ENCODE measurements at places on chromosomes 16 and 17.
A peak's percentile ranks its signal among the peaks of the same experiment; 100 is the strongest.

DNA sequence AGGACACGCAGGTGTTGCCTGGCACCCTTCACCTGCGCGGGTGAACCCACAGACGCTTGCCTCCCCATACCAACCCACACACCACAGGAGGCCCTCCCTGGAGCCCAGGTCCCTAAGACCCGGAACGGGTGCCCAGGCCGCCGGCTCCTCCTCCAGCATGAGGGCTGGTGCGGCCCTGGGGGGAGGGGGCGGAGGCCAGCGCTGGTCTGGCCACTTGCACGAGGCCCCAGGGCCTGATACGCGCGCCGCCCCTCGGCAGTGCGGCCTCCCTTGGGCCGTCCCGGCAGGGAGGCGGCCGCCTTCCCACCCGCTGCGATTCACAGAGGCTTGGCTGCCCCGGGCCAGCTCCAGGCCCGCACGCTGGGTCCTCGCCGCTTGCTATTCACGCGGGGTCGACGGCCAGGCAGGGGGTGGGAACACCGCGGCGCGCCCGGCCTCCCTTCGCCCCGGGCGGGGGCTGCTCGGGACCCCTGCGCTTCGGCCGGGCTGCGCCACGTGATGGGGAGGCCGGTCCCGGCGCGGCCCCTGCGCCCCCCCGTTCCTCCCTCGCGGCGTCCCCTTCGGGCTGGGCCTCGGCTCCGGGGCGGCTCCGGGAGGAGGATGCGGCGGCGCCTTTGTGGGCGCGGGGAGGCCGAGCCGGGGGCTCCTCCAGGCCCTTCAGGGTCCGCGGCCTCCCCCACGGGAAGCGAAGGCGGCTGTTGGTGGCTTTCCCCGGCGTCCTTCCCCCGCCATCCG lies 685 bp downstream of the FASN start:
- peak; percentile 36 for DNase-seq

DNA sequence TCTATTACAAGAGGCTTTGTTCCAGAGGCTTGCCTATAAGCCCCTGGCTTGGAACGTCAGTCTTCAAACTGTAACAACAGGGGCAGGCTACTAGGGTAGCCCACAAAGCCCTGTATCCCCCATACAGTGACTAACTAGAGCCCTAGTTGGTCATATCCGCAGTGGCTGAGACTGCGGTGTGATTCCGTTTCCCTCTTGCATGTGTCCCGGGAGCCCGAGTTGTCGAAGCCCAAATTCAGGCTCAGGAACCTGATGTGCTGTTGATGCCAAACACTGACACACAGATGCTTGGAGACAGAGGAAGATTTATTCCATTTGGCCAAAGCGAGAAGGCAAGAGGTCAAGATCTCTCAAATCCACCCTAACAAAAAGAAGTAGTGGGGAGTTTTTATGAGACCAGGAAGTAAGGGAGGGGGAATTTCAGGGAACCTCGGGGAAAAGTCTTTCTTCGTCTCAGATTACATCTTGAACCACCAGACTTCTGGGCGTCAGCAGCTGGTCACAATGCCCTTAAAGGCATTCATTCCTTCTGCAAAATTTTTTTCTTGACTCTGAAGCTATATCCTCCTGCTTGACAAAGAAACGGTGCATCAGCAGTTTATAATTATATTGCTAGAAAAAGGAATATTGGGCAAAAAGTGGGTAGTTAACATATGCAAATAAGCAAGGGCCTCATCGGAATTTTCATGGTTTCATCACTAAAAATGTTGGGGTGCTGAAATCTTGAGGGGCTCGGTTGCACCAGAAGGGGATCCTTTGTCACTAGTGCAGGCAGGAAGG lies 879 bp downstream of the SLFN5 start:
- peak; percentile 81 for DNase-seq

DNA sequence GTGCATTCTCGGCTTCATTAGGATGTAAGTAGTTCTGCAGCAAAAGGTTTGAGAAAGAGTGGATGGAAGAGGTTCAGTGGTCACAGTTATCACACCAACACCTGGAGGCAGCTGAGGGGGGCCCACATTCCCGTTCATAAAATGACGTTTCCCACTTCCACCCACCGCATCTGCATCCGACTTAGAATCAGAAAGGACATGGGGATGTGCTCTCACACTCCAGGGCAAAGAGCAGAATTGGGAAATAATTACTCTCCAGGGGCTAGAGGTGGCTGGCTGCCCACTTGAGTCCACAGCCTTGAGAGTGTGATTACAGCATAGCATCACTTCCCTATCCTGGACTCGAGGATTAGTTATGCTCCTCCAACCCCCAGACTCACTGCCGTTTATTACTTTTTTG lies 122.0 kb downstream of the CPPED1 start:
- DNase-seq: no peak

GRCh38 chr17:2213291-2213960 lies 90.2 kb downstream of the SMG6 start:
- no peak for DNase-seq

GRCh38 chr17:28370035-28370743 lies at the start of gene VTN:
TSS of gene VTN (minus strand) at chr17:28370307. CDS start at chr17:28370203, 104 bp downstream.
- peak; percentile 15 for DNase-seq

DNA sequence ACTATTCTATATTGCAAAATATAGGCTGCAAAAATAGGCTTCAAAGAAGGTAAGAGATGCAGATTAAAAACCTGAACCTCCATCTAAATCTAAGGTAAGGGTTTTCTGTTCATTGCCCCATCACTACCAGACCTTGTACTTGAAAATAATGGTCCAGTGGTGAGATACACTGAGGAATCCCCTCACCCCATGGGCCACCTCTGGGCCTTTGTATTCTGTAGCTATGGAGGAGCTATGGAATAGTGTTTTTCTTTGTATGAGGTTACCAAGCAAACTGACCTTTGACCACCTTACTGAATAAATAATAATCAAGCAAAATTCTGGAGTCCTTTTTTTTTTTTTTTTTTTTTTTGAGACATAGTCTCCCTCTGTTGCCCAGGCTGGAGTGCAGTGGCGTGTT lies 4.8 kb upstream of the UBE2Z start:
- DNase-seq: no peak

Measured in common myeloid progenitor, CD34-positive (primary cell).